Activated T-helper 1 cell treated with anti-CD3 and anti-CD28 coated beads, Interleukin-2, amount 50 U/mL, for 16 hours (primary cell): ENCODE measurements at places on chromosomes 7 and 10.

- no peak for DNase-seq
These were observed 6.3 kb downstream of the EPC1 start for GRCh38 chr10:32340596-32341180.

DNA sequence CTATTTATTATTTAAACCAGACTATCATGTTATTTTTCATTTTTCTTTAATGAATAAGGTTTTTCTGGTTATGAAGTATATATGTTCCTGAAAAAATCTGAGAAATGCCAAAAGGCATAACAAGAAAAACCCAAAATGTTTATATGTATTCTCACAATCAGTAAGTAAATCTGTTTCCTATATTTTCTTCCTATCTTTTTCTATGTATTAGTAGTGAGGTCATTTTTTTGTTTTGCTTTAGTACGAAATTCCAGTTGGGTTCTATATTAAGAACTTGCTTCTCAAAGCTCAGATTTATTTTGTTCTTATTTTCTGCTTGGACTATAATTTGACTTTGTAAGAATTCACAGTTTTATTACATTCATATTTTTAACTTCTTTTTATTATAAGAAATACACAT is 287.5 kb upstream of the NFE2L3 start:
- no peak for DNase-seq

DNA sequence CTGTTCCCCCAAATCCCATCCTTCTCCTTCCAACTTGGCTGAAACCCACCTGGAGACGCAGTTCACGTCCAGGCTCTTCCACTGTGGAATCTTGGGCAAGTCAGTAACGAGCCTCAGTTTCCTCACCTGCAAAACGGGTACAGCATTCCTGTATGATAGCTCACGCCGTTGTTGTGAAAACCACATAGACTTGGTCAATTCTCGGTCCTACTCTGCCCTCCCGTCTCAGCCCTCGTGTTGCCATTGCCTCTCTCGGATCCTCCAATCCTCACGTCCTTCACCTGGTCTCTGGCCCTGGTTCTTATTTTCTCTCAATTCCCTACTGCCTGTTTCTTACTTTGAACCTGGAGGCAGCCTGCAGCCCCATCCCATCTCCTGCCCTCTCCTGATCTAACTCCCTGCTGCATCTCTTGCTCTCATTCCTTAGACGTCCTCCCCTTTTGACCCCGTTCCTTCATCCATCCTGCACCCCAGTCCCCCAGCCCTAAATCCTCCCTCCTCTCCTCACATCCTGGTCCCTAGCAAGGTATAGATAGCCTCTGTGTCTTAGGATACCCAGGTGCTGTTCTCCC is 2.0 kb upstream of the MUC12 start:
- no peak for DNase-seq

- DNase-seq = no peak
These were observed 11.0 kb upstream of the ZNF22 start for GRCh38 chr10:44989597-44990301.

DNA sequence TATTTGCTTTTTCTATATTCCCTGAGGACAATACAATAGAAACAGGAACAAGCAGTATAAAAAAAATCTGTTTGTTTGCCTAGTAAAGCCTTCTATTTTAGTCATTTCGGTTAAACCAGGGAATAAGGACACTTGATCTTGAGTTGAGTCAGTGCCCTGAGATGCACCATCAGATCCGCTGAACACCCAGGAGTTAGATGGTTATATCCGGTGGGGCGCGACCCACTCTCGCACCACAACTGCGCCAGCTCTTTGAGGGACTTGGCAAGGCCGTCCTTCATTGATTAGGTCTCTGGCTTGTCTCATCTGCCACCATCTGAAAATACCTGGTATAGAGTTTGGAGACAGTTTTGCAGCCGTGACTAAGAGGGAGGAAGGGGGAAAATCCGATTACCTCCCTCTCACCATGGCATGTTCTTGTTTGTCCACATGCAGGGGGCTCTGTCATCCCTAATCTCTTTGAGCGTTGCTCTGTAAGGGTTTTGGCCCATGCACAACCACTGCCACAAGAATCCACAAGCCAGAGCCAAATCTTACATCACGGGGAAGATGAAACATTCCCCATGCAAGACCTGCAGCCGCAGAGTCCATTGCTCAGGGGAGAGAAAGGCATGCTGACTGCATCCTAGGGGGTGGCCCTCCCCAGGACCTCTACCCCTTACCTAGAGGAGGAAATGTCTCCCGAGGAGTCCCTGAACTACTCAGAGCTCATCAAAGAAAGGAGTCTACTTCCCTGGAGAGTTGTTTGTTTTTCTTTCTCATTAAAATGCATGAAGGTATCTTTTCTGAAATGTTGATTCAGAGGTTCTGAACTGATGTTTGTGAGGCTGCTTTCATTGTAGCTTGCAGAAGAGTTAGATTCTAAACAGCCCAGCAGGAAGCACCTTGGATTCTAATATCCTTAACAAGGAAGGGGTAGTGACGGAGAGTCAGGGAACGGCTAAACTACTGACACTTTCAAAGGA is 101.6 kb upstream of the FAM171A1 start:
- DNase-seq = no peak

- DNase-seq = no peak
These were observed 17.3 kb downstream of the CCDC3 start for GRCh38 chr10:12984165-12984747.

GRCh38 chr10:129965425-129965808 is 1.3 kb upstream of the EBF3 start:
- no peak for DNase-seq

- no peak for DNase-seq
These were observed 25.5 kb downstream of the SHOC2 start for GRCh38 chr10:110944792-110945396.

GRCh38 chr7:47887016-47887640 is 61.1 kb downstream of the PKD1L1 start:
- no peak for DNase-seq

DNA sequence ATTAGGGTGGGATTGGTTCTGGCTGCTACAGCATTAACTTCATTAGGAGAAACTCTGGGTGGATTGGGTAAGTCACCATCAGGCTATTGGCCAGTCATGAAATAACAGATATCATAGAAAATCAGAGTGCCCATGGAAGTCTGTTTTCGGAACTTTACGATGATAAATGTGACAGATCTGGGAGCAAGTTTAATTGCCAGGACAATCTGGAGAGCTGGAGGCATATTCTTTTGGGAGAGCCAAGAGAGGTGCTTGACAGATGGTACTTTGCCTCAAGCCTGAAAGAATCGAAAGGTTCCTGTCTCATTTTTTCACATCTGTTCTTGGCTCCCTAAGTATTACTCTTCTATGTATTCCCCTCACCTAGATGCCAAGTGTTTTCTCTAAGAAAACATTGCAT is 369.9 kb downstream of the CNTNAP2 start:
- DNase-seq = no peak

DNA sequence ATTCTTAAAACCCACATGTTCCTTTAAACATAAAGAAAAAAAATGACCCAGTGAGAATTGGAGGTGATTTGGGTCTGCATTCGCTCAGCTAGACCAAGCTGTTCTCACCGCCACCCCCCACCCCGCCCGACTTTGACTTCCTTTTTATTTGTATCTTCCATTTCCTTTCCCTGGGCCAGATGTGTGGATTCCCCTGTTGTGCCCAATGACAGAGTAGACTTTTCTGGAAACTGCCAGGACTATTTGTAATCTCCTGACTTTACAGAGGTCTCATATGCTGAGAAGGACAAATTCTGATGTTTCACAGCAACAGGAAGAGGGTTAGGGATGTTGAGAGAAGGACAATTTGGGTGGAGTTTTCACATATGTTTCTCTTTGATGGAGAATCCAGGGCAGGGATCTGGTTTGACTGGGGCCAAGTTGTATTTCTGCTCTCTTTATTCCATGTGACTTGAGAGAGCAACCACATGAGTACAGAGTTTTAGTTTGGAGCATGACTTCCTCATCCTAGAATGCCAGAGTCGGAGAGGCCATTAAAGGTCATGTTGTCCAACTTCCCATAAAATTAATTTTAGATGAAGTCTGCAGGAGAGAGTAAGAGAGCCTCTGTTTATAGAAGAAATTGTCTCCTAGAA is 1023.2 kb downstream of the LRMDA start:
- DNase-seq = no peak

GRCh38 chr10:37289833-37290464 is 164.6 kb downstream of the ANKRD30A start:
- no peak for DNase-seq

- no peak for DNase-seq
These were observed 19.4 kb downstream of the PFKFB3 start for GRCh38 chr10:6221971-6222751.

DNA sequence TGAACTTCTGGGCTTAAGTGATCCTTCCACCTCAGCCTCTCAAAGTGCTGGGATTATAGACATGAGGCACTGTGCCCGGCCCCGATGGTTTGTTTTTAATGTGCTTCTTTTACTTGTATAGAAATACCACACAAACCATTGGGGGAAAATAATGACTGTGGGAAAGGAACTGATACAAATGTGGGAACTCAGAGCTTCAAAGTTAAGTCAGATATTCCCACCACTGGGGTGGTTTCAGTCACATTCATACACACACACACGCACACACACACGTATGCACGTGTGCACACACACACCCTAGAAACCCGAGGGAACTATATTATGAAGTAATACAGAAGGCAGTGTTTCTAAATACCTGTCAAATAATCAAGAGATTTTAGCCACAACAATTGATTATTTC is 17.0 kb downstream of the CPA4 start:
- DNase-seq = no peak

DNA sequence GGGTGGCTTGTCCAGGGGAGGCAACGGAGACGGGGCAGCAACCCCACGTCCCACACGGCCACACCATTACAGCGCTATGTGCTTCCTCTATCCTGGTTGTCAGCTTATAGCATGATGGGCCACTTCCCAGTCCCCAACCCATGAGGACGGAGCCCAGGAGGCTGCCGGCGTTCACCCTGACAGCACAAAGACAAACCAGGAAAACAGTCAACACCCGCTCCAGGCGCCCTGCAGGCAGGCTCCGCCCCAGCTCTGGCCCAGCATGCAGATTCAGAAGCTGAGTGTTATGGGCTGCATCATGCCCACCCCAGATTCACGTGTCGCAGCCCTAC is 14.8 kb downstream of the WDR86 start:
- no peak for DNase-seq

- DNase-seq = no peak
These were observed 37.2 kb downstream of the PLEKHS1 start for GRCh38 chr10:113788604-113789083.

DNA sequence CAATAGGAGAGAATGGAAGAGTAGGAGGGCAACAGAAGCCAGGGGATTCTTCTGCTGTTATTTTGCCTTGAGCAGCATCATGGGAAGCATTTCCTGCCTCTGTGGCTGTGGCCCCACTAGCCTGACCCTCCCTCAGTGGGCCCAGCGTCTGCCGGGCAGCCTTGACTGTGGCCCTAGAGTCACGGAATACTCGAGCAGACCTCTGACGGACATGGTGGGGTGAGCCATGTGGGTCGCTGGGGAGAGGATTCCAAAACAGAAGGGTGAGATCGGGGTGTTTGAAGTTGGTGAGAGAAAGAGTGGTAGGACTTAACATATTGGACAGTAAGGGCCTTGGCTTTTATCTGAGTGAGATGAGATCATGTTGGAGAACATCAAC is 8.3 kb upstream of the PRKAG2 start:
- no peak for DNase-seq

GRCh38 chr7:130273081-130273932 is 6.6 kb downstream of the CPA2 start:
- no peak for DNase-seq

DNA sequence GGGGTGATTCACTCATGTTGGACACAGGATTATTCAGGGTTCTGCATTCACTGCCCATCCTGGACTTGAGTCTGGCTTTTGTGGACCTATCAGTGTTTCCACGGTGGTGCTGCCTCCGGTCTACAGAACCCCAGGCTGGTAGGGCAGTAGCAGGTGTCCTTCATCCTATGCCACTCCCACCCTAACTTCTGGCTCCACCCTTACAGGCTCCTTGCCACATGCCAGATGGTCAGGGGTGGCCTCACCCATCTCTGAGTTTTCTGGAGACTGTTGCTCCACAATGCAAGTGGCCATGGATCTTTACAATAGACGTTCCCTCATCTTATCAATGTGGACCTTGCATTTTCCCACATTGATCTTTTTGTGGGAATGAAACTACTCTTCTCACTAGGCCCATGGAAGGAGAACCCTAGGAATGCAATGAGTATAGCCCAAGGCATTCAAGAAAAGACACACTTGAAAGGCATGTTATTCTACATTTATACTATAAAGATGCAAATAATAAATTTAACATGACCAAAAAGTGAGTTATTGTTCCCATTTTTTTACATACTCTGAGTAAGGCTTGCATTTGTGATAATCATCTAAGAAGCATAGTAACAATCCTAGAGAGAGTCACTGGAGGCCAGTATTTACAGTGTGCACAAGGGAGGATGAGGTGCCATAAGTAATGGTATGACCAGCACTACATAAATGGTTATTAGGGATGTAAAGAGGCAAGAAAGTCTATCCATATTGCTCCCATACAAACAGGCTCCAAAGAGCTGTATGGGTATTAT is 57.4 kb upstream of the ADO start:
- no peak for DNase-seq

DNA sequence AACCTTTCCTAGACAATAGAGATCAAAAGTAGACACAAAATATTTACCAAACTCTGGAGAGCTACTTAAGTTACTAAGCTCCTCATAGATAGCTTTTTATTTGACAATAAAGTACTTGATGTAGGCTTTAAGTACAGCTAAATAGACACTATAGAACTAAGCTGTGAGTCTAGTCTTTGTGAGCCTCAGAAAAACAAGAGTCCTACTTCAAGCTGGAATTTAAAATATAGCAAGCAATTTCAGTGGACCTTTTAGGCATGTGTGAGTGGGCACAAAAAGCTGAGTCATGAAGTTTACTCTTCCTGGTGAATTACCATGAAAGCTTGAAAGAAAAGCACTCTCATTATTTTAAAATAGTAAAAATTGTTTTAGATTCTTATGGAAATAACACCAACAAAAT is 76.1 kb downstream of the ADD3 start:
- no peak for DNase-seq

- DNase-seq = no peak
These were observed 26.2 kb upstream of the EXOC6 start for GRCh38 chr10:92822060-92822634.

DNA sequence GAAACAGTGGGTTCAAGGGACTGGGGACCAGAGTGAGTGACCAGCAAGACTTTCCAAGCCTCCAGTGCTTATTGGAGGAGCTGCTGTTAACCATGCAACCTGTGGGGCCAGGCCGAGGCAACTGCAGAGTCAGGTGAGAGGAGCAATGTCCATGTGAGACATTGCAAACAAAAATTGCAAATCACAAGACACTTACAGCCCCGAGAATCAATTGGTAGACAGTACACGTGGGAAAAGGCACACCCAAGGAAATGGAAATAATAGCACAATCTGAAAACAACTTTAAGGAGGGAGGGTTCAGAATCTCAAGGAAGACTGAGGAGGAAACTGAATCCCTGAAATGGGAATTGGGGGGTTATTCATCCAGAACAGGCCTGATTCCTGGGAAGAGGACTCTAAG is 72.6 kb downstream of the GLRX3 start:
- no peak for DNase-seq

DNA sequence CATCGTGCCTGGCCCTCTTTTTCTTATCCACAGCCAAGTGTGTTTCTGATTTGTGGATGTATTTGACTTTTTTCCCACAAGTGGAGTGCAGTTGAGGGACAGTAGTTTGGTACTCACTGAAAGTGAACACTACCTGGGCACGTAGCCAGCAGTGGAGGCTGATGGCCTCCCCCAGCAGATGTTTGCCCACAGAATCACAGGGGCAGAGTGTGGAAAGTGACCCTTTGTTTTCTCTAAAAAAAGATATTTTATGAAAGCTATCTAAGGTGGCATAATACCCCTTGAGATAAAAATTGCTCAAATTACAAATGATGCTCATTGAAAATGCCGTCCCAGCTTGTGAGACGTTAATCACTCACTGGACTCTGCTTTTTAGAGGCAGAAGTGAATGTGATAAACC is 29.1 kb downstream of the WDR37 start:
- DNase-seq = no peak
